ENCODE measurements at places on chromosomes 5 and 9.

GRCh38 chr5:149216496-149216895 is 55.2 kb upstream of the AFAP1L1 start:
- no peak for DNase-seq

DNA sequence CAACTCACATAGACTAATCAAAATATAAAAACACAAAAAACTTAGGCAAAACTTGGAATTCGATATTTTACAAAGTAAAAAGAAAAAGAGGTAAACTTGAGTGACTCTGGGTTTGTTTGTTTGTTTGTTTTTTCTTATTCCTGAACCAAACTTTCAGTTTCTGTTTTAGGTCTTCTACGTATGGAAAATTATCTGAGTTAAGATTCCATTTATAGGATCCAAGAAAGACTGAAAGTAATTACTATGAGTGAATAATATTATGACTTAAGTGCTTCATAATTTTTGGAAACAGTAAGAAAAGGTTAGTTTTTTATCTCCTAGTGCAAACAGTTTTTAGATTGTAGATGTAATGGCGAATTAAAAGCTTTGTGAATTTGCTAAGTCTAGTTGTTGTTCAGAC is 13.2 kb downstream of the ST8SIA4 start:
- DNase-seq, result no peak

DNA sequence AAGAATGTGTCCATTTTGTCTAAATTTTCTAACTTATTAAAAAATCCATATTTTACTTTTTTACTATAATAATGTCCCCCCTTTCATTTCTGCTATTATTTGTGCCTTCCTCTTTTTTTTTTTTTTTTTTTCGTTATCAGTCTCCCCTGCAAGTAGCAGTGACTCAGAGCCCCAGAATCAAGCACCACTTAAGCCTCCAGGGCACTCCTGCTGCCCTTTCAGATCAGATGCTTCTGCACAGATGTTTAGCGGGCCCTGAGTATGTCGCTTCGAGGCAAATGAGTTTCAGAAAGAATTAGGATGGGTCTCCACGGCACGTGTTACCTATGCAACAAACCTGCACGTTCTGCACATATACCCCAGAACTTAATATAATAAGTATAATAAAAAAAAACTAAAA is 11.7 kb downstream of the MED7 start:
- DNase-seq, result no peak

DNA sequence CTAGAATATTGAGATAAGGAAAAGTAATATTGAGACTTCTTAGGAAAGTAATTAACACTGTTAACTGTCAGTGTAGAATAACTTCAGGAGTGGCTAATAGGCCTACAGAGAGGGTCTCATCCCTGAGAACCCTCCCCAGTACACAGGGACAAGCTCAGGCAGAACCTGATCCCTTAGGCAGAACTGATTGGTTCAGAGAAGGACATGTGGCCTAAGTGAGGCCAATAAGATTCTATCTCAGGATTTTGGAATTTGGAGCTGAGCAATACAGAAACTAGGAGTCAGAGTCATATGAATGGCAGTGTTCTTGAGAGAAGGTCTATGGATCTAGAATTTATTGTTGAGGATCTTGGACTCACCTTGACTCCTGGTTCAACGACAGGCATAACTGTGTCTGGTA is 10.9 kb upstream of the UBLCP1 start:
- no peak for DNase-seq

DNA sequence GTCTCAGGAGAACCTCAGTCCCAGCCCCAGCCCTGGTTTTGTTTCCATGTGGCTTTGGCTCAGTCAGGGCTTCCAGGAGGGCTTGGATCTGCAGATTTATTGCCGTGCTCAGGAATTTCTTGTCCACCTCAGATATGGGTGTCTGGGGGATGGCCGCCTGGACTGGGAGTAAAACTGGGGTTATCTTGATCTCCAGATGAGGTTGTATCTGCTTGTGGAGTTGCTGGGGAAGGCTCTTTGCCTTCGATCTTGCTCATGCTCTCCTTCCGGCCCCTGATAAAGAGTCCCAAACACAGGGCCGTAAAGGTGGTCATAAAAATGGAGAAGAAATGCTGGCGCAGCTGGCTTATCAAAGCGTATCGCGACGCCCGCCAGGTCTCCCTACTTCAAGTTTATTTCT is 17.8 kb upstream of the PITX1 start:
- no peak for DNase-seq

GRCh38 chr5:76393035-76393680 is 9.9 kb upstream of the IQGAP2 start:
- DNase-seq, result no peak

GRCh38 chr9:128372188-128372641 is 1.0 kb downstream of the URM1 start:
- no peak for DNase-seq

GRCh38 chr9:88072831-88073375 is 65.4 kb downstream of the SPATA31C2 start:
- DNase-seq, result no peak

DNA sequence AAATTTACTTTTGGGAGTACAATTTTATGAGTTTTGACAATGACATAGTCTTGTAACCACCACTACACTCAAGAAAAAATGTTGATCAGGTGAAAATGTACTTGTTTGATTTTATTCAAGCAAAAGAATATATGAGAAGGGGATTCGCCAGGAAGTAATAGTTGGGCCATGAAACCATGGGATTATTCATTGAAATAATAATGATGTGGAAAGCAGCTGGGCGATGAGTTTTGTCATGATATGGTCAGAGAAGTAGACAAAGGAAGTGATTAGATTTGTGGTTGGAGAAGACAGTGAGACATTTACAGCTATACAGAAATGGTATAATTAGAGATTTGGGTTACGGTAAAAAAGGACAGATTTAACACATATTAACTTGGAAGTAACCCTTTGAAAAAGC is 11.2 kb downstream of the HMGCR start:
- DNase-seq, result no peak

DNA sequence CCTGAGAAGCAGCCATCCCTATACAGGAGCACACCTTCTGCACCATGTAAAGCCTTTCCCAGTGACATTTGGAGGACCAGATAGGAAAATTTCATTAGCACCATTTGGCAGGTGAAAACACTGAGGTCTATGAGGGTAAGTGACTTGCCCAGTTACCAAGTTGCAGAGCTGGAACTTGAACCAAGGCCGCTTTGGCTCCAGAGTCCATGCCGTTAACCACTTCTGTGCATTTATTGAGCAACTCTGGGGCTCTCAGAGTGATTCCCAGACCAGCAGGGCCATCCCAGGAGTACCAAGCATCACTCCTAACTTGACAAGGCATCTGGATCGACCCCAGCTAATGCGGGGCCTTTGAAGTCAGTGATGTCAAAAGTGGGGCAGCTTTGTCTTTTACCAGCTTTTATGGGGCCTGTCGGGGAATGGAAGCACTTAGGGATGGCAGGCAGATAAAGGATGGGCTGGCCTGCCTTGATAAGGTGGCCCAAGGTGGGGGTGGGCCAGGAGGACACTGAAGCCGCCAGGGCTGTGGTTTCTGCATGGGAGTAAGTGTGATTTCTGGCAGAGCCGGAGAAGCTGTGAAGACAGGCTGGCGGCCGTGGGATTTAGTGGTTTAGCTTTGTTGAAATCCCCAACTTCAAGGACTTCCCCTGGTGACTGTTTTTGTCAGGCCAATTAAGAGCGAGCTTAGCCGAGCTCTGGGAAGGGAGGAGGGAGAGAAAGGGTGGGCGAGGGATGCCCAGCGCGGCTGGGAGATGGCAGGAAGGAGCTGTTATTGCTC is 127.3 kb downstream of the MACROH2A1 start:
- DNase-seq, result no peak

DNA sequence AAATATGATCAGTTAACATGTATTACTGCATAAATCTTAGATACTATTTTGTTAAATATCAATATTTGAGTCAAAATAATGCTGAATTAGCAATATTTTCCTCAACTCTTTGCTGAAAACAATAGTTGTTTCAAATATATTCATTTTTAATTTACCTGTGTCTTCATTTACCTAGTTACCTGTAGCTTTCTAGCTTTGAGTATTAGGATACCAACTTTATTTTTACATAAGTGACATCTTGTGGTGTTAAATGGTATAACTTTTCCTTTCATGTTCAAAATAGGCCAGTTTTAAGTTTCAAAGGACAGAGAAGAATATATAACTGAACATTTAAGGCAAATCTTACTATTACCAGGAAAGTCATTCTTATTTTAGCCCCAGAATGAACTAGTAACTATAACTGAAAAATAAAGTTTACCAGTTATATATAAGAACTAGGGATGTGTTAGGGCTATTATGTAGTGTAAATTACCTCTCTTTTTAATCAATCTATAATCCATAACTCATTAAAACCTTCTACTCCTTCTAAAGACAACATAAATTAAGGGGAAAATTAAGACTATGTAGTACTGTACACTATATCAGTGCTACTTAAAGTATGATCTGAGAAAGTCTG is 25.3 kb downstream of the AP3B1 start:
- no peak for DNase-seq

GRCh38 chr9:123863164-123863855 is 66.6 kb downstream of the DENND1A start:
- DNase-seq, result no peak

DNA sequence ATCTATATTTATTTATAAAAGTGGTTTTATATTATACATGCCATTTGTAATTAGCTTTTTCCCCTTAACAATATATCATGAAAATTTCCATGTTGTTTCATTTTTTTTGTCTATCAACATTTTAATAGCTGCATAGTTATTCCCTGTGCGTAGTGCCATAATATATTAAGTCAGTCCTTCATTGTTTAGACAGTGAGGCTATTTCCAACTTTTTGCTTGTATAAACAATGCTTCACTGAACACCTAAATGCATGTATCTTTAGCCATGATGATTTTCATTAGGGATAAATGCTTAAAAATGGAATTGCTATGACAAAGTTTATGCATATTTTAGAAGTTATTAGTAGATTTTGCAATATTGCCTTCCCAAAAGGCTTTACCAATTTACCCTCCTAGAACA is 80.7 kb upstream of the STC2 start:
- DNase-seq, result no peak

DNA sequence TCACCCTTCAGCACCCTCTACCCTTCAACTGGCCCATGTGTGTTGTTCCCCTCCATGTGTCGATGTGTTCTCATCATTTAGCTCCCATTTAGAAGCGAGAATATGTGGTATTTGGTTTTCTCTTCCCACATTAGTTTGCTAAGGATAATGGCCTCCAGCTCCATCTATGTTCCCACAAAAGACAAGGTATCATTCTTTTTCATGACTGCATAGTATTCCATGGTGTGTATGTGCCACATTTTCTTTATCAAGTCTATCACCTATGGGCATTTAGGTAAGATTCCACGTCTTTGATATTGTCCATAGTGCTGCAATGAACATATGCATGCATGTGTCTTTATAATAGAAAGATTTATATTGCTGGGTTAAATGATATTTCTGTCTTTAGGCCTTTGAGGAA is 325.1 kb upstream of the ADAMTS16 start:
- DNase-seq, result no peak

DNA sequence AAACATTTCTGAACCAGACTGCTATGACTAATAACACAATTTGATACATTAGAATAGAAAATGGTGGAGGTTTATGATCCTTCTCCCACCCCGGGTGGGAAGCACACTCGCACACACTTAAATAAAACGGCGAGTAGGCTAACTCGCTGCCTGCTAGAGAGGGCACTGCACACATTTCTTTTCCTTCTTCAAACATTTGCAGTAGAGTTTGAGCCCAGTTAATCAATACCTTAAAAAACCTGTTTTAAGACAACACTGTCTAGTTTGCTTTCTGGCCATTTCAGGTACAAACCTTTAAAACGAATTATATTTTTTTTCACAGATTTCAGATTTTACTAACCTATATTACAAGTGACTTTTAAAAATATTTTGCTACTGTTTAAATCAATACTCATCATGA is 63.5 kb downstream of the EFNA5 start:
- DNase-seq, result no peak

DNA sequence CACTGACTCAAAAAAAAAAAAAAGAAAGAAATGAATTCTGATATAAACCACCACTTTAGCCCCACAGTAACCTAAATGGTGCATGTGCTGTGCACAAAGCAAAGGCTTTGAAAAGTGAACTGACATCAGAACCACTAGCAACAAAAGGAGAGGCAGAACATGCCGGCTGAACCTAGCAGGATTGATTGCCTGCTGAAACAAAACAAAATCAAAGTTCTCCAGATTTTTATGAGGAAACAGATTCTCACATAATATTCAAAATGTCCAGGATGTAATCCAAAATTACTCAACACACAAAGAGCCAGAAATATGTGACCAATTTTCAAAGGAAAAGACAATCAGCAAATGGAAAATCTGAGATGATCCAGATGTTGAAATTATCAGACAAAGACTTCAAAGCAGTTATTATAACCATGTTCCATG is 37.9 kb downstream of the UBTD2 start:
- no peak for DNase-seq

- DNase-seq, result no peak
These were observed 18.8 kb downstream of the SLC1A1 start for GRCh38 chr9:4508907-4509589.

DNA sequence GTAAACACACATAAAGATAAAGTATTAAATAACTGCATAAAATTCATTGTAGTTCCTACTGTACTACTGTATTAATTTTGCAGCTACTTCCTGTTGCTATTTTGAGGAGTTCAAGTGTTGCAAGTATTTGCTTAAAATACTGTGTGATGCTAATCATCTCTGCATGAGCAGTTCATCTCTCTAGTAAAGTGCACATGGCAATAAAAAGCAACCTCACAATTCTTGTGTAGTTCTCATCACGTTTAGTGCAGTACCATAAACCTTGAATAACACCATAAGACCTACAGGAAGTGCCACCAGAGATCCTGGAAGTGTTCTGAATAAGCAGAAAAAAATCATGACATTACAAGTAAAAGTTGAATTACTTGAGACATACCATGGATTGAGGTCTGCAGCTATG is 34.6 kb downstream of the CPLANE1 start:
- no peak for DNase-seq

- DNase-seq, result no peak
These were observed at the start of gene FREM1 for GRCh38 chr9:14909961-14910805. Gene FREM1, minus strand, starts transcription at chr9:14910428. Its CDS starts 41,451 bp downstream, at chr9:14868977.

GRCh38 chr5:41932770-41933169 is 7.7 kb downstream of the FBXO4 start:
- no peak for DNase-seq

- no peak for DNase-seq
These were observed 1677.7 kb downstream of the EFNA5 start for GRCh38 chr5:105993027-105993426.

All from stimulated activated CD4-positive, alpha-beta T cell treated with anti-CD3 and anti-CD28 coated beads, Interleukin-12 subunit alpha, Interleukin-12 subunit beta, amount 100 ng/mL, for 24 hours (primary cell).